GM12864 (cell line): ENCODE measurements at places on chromosomes 4 and X.

- no peak for DNase-seq
Observed at GRCh38 chrX:107421337-107421861, 28.1 kb upstream of the FRMPD3 start.

- no peak for DNase-seq
Observed at GRCh38 chrX:148534291-148534690, 33.9 kb downstream of the AFF2 start.

GRCh38 chrX:36908801-36909675 lies 99.1 kb upstream of the FAM47C start:
- DNase-seq = no peak

GRCh38 chrX:108312011-108312410 lies 126.2 kb downstream of the COL4A6 start:
- DNase-seq = no peak

DNA sequence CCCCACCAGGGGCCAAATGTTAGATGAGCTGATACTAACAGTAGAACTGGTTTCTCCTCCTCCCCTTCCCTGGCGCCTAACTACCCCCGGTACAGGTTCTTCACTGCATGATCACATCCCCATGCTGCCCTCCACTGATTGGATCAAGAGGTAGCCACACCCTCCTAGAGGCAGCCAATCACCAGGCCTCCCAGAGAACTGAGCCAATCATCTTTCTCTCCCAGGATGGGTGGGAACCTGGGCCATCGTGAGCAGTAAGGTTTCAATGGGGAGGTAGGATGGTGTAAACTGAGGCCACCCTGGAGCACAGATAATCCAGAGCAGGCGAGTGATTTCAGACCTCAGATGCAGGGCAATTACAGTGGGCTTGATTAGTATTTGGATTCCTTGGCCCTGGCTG lies 64.2 kb downstream of the PPP2R2C start:
- no peak for DNase-seq
